ENCODE measurements at places on chromosomes 16 and 17. TPM values are rescaled to one million over a fixed set of nuclear protein-coding genes. Genes with fewer than 3 reads are reported as not detected.

DNA sequence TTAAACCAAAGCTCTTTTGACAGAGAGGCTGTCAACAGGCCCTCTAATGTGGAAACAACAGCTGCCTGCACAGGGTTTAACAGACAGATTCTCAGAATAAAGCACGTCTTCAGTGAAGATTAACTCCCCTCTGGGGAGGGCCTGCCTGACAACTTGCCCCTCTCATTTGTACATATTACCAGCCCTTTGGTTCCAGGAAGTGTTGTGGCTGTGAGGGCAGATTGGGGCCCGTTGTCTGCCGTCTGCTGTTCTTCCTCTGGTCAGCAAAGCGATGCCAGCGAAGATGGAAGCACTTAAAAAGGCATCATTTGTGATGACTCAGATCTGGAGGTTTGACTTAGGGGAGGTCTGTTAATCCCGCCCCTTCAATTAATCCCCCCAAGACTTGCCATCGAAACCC is 177.0 kb upstream of the IRX6 start:
- DNase-seq: peak; percentile 71

- DNase-seq: no peak
Observed at GRCh38 chr16:66548068-66548467, 1.9 kb downstream of the TK2 start.

GRCh38 chr17:7856011-7856810 is 1.1 kb downstream of the NAA38 start:
- peak; percentile 48 for DNase-seq

DNA sequence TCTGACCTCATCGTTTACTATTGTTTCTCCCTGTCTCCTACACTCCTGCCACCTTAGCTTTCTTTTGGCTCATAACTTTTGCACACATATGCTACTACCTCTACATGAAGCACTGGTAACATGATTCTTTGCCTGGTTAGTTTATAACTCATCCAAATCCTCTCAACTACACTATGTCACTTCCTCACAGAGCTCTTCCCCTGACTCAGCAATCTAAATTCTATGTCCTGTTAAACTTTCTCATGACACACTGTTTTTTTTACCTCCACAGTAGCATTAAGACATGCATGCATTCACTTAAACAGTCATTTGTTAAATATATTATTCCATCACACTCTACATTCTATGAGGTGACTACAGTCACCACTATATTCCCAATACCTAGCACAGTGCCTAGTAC is 19.7 kb downstream of the APPBP2 start:
- DNase-seq: peak; percentile 57

DNA sequence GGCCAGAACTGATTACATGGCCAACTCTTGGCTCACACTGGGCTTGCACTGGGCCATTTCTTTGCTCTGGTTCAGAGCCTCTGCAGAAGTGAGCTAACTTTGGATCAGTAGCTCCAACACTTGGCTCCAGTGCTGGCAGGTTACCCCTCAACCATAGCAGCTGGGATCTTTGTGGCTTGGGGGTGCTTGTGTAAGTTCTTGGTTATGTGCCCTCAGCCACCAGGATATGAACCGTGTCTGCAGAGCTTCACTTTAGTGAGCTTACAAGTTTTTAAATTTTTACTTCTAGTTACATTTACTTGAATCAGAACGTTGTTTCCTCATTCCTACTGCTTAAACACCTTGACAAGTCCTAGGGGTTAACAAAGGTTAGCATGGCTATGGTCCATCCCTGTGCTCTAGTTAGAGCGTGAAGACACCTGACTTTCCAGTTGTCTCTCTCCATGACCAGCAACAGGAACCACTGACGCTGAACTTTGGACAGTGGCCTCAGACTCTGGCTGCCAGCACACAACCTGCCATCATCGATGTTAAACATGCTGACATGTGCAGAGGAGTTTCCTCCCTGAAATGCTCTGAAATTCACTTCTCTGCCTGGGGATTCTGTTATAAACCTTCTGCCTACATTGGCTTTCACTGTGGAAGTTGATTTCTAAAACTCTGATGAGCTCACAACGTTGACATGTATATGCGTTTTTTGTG is 4.1 kb downstream of the PDF start:
- no peak for DNase-seq

The MEOX1 gene
- total RNA-seq: under 0.01 TPM

The ZPBP2 gene
- not detected for total RNA-seq

The HOXB5 gene
- total RNA-seq: 0.24 TPM

The ITGAD gene
- total RNA-seq: not detected

All from RPMI7951 (cell line).